IPS DF 19.7 (cell line): ENCODE measurements at places on chromosomes 13 and 19.

DNA sequence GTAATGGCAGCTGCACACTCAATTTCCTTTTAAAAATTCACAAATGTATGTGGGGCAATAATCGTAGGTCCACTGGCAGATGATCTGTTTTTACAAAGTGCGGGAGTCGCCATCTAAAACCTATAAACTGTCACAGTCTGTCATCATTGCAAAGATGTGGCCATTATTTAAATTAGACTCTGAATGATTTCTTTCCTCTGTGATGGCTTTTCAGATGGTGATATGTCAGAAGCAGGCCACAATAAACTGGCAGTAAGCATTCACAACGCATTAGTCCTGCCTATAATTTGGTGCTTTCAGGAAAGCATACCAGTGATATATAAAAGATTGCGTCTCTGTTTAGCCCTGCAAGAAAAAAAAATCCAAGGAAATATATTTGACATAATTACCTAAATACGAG is 226.8 kb downstream of the TBC1D4 start:
- no peak for DNase-seq

DNA sequence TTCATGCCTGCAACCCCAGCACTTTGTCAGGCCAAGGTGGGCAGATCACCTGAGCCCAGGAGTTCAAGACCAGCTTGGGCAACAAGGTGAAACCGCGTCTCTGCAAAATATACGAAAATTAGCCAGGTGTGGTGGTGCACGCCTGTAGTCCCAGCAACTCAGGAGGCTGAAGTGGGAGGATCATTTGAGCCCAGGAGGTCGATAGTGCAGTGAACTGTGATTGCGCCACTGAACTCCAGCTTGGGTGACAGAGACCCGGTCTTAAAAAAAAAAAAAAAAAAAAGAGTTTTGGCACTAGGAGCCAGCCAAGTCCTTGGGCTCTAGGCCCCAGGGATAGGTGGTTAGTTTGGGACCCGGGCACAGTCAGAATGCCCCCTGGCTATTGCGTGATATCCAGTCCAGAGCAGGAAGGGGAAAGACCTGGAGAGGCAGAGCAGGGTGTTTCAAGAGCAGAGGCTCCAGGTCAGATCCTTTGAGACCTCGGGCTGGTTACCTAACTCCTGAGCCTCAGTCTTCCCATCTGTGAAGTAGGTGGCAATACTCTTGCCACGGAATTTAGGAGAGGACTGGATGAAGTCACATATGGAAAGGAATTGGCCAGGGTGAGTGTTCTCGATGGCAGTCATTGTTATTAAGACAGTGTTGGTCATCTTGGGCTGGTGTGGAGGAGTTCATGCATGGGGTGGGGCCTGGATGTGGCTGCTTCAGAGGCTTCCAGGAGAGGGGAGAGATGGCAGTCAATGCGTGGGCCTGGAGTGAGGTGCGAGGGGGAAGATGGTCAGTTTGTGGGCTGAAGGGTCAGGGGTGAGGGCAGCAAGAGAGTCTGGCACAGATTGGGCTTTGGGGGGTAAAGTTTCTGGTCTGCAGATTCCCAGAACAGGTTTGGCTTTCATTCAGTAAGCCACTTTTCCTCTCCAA is 2.8 kb downstream of the PPP1R37 start:
- DNase-seq, result no peak

DNA sequence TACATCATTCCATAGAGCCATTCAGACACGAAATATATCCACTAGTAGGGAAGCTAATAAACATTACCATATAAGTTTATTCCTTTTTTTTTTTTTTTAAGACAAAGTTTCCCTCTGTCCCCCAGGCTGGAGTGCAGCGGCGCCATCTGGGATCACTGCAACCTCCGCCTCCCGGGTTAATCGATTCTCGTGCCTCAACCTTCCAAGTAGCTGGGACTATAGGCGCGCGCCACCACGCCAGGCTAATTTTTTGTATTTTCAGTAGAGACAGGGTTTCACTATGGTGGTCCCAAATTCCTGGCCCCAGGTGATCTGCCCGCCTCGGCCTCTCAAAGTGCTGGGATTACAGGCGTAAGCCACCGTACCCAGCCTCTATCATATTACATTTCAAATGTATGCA is 612 bp upstream of the ZNF154 start:
- DNase-seq, result no peak

DNA sequence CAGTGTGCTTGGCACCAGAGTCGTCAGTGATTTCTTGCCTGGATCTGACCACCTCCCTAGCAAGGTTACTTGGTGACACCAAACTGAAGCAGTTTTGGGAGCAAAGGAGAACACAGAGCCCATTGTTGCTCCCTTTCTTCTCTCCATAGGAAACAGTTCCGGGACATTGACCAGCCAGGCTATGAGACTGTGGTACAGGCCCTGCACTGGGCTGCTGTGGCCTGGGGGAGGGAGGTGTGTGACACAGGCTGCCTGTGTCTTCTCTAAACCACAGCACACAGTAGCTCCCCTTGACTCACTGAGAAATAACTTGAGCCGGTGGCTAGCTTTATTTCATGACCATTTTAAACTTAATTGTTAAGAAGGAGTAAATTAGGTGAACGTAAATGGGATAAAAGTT is 214.8 kb upstream of the UBL3 start:
- no peak for DNase-seq

- peak; percentile 88 for DNase-seq
These were observed 412.9 kb downstream of the DIAPH3 start for GRCh38 chr13:59750860-59751259.
